ENCODE measurements at places on chromosomes 3 and 15. TPM values are rescaled to one million over a fixed set of nuclear protein-coding genes. Genes with fewer than 3 reads are reported as not detected.
A peak's percentile ranks its signal among the peaks of the same experiment; 100 is the strongest.

The TMIE gene
- 0.63 TPM for polyA plus RNA-seq

GRCh38 chr3:8825153-8825825, 55.9 kb upstream of the OXTR start:
- no peak for DNase-seq

GRCh38 chr3:83523470-83524073, 1435.2 kb upstream of the CADM2 start:
- DNase-seq = peak; percentile 43

DNA sequence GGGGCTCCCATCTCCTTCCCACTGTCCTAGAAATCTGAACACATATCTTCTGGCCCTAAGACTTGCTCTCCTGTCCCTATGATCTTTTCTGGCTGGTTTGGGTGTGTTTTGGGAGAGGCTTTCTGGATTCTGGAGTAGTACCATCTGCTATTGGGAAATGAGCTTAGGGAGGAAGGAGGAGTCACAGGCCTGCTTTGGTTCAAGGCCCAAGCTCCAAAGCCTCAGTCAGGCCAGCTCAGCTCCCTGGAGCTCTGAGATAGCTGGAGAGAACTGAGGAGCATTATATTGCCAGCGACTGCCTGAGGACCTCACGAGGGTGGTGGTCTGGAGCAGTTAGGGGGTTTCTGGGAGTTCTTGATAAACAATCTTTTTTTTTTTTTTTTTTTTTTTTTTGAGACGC, 18.7 kb downstream of the RASGRF1 start:
- peak; percentile 34 for DNase-seq

GRCh38 chr3:195700319-195700718, 20.5 kb upstream of the MUC20 start:
- no peak for DNase-seq
